Kidney (tissue), 22 donors: ENCODE measurements at places on chromosomes 2 and 18. TPM values are rescaled to one million over a fixed set of nuclear protein-coding genes. Genes with fewer than 3 reads are reported as not detected.

GRCh38 chr18:79932907-79933306 is 18.5 kb downstream of the SLC66A2 start:
- DNase-seq = no peak

- peak; percentile 74 for DNase-seq
Measured at GRCh38 chr2:99598441-99598840, 108.6 kb upstream of the REV1 start.

DNA sequence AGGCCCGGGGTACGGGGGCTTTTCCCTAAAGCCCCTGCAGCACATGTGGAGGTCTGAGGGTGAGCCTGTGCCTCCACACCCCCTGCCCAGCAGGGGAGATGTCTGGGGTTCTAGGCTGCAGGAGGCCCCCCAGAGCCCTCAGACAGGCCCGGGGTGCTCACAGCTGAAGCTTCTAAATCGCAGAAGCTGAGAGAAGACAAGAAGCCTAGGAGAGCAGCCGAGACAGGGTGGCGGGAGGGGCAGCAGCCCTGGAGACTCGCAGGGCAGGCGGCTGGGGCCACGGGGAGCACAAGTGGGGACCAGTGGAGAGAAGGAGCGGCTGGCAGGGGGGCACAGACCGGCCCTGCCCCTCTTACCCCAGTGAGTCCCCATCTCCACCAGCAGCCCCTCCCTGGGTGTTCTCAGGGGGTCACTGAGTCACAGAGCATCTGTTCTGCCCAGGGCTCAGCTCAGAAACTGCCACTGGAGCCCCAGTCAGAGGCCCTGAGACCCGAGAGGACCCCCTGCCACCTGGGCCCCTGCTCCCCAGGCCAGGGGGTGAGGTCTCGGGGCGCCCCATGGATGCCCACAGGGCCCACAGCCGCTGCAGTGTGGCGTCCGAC is 26.1 kb downstream of the GPC1 start:
- DNase-seq = peak; percentile 62

MROH2A gene
- 1.8 TPM for polyA plus RNA-seq

DNA sequence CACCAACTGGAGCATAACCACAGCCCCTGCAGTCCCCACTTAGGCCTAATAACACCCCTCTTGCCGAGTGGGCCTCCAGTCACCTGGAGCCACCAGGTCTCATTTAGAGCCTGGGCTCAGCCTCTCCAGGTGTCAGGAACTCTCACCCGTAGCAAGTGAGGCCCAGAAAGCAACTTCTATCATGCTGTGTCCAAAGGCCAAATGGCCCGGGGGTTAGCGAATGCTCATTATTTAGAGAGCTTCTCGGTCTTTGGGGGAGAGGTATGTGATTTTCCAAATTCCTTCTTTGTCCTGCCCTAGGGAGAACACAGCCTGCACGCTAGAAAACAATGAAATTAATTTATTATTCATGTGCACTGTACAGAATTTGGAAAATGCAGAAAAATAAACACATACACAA is 109.9 kb upstream of the PTPRM start:
- DNase-seq = peak; percentile 50

SPP2 gene
- not detected for polyA plus RNA-seq

DNA sequence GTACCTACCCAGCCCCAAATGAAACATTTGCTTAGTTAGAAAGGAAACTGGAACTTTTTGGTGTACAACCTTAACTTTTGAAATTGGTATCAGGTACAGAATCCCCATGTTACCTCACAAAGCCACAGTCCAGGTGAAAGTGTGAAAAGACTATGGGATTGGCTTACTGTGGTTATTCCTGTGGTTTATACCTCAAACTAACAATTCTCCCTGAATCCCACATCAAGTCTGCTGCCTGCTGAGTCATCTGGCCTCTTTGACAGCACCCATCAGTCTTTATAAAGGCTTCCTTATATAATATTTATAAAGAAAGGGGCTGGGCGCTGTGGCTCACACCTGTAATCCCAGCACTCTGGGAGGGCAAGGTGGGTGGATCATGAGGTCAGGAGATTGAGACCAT is 164.6 kb downstream of the TMEM247 start:
- DNase-seq = no peak

SLC35G4 gene
- not detected for polyA plus RNA-seq

HMSD gene
- polyA plus RNA-seq = not detected

GRCh38 chr2:65363879-65364666 is 68.3 kb downstream of the SPRED2 start:
- no peak for DNase-seq

DPP10 gene
- polyA plus RNA-seq = 0.67 TPM

SLC16A14 gene
- polyA plus RNA-seq = 1.5 TPM

DNA sequence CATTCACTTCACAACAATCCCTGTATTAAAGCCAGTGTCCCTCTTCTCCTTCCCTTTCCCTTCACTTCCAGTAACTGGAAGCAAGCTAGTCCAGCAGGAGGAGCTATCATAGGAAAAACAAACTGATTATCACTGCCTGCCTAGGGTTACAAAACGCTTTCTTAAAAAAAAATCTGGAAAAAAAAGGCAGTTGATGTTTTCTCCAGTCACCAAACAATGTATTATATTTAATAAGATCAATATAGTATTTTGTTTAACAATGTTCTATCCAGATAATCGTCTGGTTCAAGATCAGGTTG is 78.8 kb upstream of the ITGB6 start:
- DNase-seq = no peak

DNA sequence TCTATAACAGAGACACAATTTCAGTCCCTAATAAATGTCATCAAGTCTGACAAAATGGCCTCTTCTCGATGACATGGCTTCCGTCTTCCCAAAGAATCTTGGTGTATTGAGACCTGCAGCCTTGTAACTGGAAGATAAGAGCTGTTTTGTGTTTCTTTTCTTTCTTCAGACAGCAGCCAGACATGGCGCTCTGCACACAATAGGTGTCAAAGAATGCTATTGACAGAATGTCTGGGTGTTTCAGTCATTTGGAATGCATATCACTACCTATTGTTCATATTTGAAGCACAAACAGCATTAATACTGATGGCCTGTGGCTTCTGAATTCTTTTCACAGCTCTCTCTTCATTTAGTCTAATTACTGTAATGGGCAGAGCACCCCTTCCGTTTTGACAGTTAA is 344.8 kb downstream of the RPRM start:
- no peak for DNase-seq

- DNase-seq = no peak
Measured at GRCh38 chr2:209976698-209977385, 25.6 kb upstream of the RPE start.

- DNase-seq = no peak
Measured at GRCh38 chr2:236449167-236449761, 120.4 kb upstream of the ACKR3 start.

DNA sequence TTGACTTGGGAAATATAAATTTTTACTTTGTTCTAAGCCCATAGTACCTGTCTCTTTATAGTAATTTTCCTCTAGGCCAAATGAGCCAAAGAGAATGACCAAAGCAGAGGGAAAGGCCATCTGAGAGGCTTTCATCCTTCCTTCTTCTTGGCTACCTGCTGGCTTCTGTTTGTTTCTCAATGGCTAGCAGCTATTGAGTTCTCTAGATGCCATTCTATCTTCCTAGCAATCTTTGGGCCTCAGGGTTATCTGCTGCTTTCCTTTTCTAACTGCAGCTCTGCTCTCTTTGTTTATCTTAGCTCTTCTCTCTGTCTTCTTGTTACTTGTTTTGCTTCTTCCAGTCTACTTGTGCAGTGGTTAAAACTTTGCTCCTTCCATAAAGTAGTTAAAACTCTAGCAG is 601.1 kb upstream of the NRXN1 start:
- no peak for DNase-seq

DNA sequence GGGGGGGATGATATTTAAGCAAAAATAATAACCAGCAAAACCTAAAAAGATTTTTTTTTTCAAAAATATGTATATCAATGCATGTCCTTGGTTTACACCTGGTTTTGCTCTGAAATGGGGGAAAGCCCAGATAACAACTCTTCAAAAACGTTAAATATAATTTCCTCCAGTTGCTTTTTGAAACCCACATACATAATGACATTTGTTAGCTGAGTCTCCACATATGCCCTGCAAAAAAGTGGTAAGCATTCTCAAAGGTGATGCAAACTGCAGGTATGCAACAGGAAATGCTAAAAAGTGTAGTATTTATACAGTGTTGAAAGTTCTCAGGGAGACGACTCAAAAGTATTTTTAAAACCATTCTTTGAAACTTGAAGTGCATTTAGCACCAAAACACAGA is 258.6 kb downstream of the ZEB2 start:
- no peak for DNase-seq

MAB21L4 gene
- 28.5 TPM for polyA plus RNA-seq

EDAR gene
- polyA plus RNA-seq = 0.17 TPM

DNA sequence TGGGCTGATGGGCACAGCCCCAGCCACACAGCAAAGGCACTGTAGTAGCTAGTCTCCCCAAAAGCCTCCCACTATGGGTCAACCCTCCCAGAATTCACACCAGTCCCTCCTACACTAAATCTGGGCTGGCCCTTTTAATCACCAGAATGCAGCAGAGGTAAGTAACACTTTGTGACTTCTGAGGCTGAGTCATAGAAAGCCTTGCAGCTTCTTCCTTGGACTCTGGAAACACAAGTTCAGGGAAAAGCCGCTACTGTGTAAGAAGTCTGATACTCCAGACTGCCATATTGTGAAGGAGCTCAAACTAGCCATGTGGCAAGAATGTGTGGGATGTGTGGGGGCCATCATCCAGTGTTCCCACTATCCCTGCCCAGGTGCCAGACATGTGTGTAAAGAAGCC is 19.0 kb upstream of the SIX2 start:
- no peak for DNase-seq

CCL20 gene
- polyA plus RNA-seq = 2.5 TPM

DNA sequence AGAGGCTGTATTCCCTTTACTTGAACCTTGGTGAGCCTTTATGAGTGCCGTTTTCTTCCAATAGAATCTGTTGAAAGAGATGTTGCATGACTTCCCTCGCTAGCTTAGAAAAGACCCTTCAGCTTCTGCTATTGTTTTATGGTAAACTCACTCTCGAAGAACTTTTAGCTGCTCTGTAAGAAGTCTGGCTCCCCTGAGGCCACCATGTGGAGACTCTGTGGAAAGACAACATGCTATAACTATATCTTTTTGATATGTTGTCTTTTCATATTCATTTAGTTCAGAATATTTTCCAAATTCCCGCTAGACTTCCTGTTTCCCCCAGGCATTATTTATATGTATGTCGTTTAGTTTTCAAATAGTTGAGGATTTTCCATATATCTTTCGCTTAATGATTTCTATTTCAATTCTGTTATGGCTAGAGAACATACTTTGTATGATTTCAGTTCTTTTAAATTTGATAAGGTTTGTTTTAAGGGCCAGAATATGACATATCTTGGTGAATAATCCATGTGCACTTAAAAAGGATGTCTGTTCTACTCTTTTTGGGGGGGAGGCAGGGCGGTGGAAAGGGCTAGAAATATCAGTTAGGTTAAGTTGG is 64.1 kb downstream of the PTPN4 start:
- DNase-seq = peak; percentile 13

- DNase-seq = no peak
Measured at GRCh38 chr2:36902385-36903120, 63.8 kb downstream of the STRN start.

DNA sequence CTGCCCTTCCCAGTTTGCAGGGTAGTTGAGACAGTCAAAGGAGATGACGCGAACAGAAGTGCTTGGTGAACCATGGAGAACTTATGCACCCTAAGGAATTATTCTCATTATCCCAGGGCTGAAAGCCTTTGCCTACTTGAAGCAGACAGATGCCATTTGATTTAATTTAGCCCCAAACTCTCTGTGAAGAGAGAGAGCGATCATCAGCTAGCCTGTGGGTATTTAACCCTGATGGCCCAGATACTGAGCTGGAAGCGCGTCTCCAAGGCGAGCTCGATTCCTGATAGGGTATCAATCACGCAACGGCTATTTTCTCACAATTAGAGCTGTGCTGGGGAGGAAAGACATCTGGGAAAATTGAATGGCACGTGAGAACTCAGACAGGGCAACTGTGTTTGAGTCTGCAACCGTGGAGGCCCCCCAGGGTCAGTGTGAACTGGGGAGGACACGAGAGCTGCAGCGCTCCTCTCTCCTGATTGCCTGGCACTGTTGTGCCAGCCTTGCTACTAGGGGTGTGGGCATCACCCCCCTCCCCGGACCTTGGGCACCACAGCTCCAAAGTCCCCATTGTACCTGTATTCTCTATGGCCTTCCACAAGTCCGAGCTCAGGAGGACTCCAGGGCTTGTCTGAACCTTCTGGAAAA is 73.2 kb downstream of the CAPN13 start:
- DNase-seq = no peak

GRCh38 chr2:230435431-230435830 is 19.4 kb downstream of the SP100 start:
- no peak for DNase-seq

DNA sequence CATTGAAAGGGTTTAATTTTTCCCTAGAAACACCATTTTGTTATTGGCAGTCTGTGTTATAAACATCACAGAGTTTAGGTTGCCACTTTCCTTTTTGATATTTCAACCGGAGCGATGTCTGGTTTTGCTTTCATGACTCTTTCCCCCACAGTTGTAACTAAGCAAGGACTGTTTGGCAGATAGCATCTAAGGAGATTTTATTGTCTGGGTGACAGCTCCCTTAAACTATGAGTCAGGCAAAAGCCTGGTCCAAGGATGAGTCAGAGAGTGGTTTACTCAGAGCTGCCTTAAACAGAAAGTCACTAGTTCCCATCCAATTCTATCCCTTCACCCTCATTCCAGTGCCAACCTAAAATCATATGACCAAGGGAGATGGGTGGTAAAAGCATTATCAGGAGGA is 341.6 kb upstream of the VWC2L start:
- DNase-seq = no peak

DNA sequence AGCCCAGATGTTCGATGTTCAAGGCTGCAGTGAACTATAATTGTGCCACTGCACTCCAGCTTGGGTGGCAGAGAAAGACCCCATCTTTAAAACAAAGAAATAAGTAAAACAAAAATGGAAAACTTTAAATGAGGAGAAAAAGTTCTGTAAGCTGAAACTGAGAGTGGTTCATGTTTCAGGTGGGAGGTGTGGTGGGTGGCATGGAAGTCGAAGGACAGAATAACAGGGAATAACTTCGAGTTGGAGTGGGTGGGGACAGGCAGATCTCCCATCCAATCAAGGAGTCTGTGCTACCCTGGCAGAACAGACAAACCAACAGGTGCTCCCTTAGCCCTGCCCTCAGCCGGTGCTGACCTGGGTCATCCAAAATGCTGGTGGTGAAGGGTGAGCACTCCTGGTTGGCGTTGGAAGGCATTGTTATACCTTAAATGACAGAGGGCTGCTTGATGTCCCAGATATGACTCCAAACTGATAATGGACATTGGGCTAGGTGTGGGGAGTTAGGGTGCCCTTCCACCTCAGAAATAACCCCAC is 328.4 kb downstream of the DYSF start:
- peak; percentile 3 for DNase-seq

- DNase-seq = no peak
Measured at GRCh38 chr2:21234464-21235120, 110.8 kb downstream of the TDRD15 start.

C1QL2 gene
- not detected for polyA plus RNA-seq

- no peak for DNase-seq
Measured at GRCh38 chr2:11348209-11348749, 3.8 kb upstream of the ROCK2 start.
